ENCODE measurements at places on chromosomes 3 and 15. TPM values are rescaled to one million over a fixed set of nuclear protein-coding genes. Genes with fewer than 3 reads are reported as not detected.

SEC22C gene
- total RNA-seq, result 39.7 TPM

BLM gene
- total RNA-seq, result 3.8 TPM

GLDN gene
- 13.3 TPM for total RNA-seq

SLC28A1 gene
- not detected for total RNA-seq

CCDC39 gene
- total RNA-seq, result 0.27 TPM

GOLGA8S gene
- under 0.01 TPM for total RNA-seq

MEIS2 gene
- 84.0 TPM for total RNA-seq

LYZL4 gene
- total RNA-seq, result not detected

DNA sequence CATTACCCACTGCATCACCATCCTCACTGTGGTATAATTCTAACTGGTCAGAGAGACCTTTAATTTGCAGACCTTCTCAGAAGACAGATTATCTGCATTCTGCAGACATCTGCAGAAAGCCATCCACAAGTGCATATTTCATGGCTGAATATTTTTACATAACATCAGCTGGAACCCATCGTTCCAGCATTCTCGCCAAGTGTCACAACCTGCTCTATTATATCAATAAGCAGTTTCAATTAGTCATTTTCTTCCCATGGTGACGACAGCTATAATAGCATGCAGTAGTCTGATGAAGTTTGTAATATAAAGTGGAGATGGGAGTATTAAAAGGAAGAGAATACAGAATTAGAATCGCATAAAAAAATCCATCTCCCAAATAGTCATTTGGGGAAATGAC is 334.7 kb downstream of the FHIT start:
- DNase-seq, result no peak

- DNase-seq, result no peak
These were observed 176.1 kb downstream of the TBC1D2B start for GRCh38 chr15:77901251-77901881.

DNA sequence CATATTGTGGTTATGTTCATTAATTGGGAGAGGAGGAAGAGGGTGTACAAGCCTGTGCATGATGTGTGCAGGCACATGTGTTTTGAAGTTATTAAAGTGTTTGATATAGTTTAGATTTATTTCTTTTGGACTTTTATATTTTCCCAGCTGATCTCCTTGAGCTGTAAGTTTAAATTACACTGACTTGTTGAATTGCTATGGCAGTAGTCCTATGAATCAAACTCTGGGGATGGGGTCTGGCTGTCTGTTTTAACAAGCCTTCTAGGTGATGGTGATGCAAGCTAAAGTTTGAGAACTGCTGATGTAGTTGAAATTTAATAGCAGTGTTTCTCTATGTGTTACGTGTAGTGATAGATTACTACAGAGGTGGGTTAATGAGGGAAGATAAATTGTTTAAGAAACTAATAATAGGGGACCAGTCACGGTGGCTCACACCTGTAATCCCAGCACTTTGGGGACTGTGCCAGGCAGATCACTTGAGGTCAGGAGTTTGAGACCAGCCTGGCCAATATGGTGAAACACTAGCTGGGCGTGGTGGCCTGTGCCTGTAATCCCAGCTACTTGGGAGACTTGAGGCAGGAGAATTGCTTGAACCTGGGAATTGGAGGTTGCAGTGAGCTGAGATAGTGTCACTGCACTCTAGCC is 7.0 kb downstream of the ARIH1 start:
- no peak for DNase-seq

DNA sequence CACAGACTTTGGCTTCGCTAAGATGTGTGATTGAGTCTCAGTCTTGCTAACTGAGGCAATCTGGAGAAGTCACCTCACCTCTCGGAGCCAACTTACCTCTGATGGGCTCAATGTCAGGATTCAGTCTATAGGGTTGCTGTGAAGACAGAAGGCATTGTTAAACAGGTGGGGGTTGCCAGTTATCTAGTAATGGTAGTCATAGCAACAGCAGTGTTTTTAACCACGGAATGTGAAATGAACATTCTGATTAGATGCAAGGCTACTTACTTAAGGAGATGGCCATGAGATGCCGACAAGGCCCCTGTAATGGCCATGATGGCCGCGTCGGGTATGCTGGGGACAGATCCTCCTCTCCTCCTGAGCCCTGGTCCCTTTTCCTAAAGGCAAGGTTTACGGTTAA is 243.1 kb downstream of the GABRG3 start:
- DNase-seq, result no peak

DNA sequence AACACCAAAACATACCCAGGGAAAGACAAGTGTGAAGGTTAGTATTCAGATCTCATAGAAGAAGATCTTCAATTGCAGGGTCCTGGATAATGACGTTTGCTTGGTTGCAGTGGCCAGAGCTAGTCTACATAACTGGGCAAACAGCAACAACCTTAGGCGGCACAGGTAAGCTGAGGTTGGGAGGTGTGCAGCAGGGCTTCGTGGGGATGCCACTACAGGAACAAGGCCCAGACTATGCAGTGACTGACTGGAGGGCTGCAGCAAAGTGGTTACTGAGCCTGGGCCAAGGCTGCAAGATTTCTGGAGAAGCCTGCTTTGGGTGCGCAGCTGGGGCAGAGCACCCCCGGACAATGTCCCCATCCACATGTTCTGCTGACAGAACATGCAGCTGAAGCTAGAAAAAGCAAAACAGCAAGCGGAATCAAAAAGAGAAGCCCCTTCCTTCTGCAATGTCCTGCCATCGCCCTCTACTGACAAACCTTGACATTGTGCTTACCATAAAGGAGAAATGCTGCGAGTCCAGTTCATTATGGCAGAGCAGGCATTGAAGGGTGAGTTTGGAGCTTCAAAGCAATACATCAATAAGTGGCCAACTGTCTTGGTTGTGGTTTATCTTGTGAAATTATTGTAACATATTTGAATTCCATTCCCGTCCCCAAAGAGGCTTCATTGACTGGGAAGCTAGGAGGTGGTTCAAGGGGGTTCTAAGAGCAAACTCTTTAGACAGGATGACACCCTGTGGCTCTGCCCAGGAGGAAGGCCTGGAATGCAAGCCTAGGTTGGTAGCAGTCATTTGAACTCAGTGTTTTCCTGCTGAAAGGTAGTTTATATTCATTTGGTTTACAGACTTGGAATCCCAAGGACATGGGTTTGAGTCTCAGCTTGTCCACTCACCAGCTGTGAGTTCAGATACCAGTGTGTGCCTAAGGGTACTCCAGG is 217.0 kb downstream of the PDCD6IP start:
- DNase-seq, result peak; percentile 39

DNA sequence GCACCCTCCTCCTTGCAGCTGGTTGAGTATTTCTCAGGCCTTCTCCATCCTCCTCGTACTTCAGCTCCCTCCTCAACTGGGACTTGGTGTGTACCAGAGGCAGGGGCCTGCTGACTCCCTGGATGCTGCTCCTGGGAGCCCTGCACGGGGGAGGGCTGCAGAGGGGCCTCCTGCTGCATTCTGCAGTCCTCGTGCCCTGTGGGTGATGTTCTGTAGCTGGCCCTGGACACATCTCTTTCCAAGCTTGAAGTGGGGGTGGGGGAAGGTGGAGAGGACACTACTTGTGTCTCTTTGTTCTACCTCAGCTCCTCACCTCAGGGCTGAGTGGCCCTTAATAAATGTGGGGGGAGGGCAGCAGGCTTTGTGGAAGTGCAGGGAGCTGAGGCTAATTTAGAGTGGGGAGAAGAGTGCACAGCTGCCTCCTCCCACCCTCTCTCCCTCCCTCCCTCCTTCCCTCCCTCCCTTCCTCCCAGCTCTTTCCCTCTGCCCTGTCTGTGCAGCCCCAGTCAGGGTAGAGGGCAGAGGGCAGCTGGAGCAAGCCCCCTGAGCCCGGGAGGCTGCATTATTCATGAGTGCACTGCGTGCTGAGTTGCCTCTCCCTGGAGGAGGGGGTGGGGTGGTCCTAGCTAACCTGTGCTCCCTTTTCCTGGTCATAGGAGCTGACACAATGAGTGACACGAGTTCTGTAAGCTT is 3.7 kb upstream of the GRM2 start:
- DNase-seq, result no peak

- DNase-seq, result peak; percentile 96
These were observed 62.7 kb downstream of the ASTE1 start for GRCh38 chr3:130963878-130964277.

GRCh38 chr3:123833398-123833785 is 50.7 kb downstream of the MYLK start:
- DNase-seq, result no peak

GRCh38 chr3:80734483-80734882 is 966.7 kb upstream of the ROBO1 start:
- DNase-seq, result no peak

DNA sequence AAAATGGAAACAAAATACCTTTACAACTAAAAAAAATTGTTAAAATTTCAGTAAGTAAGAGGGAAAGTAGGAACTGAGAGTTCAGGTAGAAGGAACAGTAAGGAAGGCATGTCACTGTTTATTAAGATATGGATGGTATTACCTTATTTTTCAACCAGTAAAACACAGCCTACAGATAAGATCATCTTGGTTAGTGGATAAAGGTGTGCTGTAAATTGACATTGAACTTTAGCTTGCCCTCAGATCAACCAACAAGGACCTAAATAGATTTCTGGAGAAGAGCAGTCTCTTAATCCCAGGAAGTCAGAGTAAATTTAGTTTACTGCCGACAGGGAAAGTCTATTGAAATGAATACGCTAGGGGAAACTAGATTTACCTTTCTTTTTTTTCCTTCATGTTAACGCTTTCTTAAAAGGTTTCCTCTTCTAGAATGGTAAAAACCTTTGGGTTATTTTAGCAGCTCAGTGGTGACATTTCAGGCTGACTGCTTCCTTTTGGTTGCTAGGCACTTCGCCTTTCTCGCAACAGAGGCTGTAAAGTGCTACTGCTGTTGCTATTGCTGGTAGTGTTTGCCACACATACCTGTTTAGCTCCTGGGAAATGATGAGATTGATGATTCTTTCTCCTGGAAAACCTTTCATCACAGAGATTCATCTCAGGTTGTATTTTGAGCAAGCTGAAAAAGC is 12.9 kb downstream of the DZIP3 start:
- DNase-seq, result no peak

GRCh38 chr3:119403201-119403600 is 60.2 kb downstream of the TMEM39A start:
- DNase-seq, result no peak

- peak; percentile 10 for DNase-seq
These were observed 201.9 kb upstream of the STRIT1 start for GRCh38 chr3:155495387-155495786.

DNA sequence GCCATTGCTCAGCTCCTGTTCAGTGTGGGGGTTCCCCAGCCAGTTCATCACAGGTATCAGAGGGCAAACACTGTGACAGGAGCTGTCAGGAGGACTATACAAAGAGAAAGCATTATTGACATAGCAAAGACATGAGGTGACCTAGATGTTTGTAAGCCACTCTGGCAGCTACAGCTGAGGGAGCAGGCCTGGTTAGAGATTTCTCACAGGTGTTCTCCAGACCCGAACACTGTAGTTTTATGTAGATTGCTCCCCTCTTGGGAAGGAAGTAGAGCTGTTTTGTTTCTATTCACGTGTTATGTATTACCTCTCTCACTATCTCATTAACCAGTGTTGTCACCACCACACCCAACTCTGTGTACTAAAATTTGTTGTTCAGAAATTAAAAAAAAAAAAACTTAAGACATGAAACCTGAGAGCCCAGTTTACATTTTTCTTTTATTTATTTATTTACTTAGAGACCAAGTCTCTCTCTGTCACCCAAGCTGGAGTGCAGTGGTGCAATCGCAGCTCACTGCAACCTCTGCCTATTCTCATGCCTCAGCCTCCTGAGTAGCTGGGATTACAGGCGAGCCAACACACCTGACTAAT is 123.7 kb downstream of the RBPMS2 start:
- DNase-seq, result no peak

GRCh38 chr3:8678751-8679150 is 34.2 kb upstream of the SSUH2 start:
- DNase-seq, result no peak

- DNase-seq, result peak; percentile 93
These were observed 3.8 kb downstream of the HEG1 start for GRCh38 chr3:125051715-125052581.

- DNase-seq, result no peak
These were observed 36.4 kb upstream of the OXTR start for GRCh38 chr3:8805774-8806173.

GRCh38 chr15:90394074-90394473 is 6.0 kb downstream of the IQGAP1 start:
- no peak for DNase-seq

DNA sequence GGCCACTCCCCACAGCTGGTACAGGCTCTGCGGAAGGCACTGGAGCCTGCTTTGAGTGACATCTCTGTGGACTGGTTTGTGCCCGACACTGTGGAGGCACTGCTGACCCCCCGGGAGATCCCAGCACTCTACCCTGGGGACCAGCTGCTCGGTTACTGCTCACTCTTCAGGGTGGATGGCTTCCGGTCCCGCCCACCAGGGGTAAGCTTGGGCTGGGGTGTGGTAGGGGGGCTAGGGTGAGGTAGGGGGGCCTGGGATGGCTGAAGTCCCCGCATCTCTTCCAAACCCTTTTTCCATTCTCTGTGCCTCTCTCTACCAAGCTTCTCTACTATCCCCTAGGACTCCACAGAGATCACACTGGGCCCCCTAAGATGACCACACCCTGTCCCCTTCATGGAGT is 7.8 kb downstream of the VWA5B2 start:
- no peak for DNase-seq

GRCh38 chr15:101614001-101614585 is 38.1 kb downstream of the TM2D3 start:
- no peak for DNase-seq

DNA sequence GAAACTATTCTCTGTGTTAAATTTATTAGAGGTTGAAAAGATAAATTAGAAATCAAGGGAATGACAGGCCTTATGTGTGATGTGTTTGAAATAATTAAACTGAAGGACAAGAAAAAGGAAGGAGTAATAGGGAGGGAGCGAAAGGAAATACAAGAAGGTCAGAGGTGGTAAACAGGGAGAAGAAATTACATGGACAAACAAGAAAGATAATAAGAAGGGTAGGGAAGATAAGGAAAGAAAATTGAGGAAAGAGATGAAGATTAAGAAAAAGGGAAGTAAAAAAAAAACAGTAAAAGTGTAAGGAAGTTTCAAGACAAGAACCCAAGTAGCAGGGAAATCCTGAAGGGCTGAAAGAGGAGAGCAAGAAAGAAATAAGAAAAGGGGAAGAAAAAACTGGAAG is 26.2 kb upstream of the ANXA2 start:
- DNase-seq, result no peak

DNA sequence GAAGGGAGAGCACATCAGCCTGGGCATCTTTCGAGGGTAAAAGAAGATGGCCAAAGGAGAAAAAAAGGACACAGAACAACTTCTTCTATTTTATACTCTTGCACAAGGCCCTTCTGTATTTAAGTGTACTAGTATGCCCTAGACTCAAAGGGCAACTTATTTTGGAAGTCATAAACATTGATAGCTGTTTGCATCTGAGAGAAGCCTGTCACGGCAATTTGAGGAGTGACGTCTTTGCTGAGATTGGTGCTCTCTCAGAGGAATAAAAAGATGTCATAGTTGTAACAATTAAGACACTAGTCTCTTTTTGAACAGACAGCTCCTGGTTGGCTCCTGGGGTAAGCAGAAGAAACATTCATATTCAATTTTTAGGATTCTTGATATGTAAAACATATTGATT is 260.4 kb upstream of the TTC14 start:
- no peak for DNase-seq
